Hepatic stellate cell (primary cell): ENCODE measurements at places on chromosomes 12 and 14.

- no peak for DNase-seq
These were observed 40.2 kb downstream of the SCARB1 start for GRCh38 chr12:124823272-124823970.

GRCh38 chr12:113880988-113881962, 84.8 kb downstream of the RBM19 start:
- no peak for DNase-seq

DNA sequence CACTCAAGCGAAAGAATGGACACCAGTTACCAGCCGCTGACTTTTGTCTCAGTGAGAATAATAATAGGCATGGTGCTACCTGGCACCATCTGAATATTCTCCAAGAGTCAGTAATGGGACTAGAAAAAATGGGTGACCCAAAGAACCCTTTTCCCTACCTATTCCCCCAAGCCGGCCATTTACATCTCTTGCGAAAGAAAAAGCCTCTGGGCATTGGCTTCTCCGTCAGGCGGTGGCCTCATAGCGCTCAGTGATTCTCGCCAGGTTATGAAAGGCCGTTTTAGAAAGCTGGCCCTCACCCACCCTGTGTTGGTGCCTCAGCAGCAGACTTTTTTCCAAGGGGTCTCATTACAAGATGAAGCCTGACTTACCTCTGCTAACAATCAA, 523 bp upstream of the SLC6A15 start:
- no peak for DNase-seq

DNA sequence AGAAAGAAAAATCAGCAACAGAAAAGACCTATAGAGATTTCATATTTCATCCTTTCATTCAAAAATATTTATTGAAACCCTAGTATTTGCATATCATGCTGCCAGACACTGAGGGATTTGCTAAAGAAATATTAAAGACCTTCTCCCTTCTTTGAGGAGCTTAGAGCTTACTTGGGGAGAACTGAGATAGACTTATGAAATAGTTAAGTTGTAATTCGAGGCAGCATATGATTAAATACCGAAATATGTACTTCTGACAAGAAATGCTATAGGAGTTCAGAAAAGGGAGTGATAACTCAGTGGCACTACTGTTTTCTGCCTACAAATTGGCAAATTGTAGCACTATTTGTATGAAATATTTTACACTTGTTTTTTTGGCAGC, 59.1 kb downstream of the PLXNC1 start:
- no peak for DNase-seq

DNA sequence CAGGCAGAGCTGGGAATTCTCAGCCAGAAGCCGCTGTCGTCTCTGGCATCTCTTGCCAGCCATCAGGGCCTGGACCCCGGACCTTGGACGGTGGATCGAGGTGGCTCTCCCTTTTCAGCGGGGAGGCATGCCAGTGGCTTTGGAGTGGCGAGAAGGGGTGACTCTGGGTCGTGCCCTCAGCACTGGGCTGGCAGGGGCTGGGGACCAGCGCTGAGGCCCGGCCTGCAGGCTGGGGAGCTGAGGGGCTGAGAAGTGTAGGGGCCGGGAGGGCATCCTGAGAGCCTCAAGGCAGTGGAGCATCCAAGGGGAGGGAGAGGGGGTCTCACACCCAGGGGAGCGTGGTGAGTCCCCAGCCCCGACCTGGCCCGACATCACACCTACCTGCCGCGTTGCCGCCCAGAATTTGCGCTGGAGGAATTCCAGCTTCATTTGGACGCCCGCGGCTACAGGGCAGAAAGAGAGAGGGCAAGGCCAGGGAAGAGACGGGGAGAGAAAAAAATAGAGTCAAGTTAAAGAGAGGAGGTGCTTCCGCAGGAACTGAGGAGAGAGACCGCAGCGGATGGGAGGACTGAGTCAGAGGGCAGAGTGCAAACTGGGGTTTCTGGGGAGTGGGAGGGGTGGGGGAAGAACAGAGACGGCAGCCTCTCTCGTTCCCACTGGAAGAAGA, 9.0 kb upstream of the LRTM2 start:
- DNase-seq = peak; percentile 55

GRCh38 chr12:39239490-39240486, 203.1 kb downstream of the KIF21A start:
- no peak for DNase-seq

GRCh38 chr14:79274641-79275291, 936.5 kb downstream of the DIO2 start:
- DNase-seq = no peak

GRCh38 chr14:29278301-29279263, 512.0 kb downstream of the FOXG1 start:
- DNase-seq = no peak

GRCh38 chr12:110583137-110584059, at the start of gene PPTC7:
Gene PPTC7, minus strand, starts transcription at chr12:110583318. Its CDS starts 287 bp downstream, at chr12:110583031.
- peak; percentile 92 for DNase-seq

DNA sequence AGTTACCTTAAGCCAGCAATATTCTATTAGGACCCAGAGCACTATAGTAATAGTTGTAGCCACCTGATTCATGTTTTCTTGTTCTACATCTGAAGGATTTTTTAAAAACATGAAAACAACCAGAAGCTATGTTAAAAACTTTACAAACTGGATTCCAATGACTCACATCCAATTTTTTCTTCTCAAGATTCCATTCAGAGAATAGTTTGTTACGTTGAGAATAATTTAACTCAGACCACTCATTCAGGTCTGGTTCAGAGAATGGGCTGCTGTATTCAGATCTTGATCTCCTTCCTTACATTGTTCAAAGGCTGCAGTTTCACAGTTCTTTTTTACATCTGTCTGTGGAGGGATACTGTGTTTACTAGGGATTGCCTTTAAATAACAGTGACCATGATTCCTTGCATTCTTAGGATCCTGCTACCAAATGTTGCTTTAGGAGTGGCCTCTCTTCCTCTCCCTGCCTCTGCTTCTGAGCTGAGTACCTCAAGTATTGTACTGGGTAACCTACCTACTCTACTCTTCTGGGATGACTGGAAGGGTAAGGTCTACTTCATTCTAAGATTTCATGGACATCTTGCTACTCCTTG, 448.0 kb upstream of the FBXO33 start:
- DNase-seq = no peak

DNA sequence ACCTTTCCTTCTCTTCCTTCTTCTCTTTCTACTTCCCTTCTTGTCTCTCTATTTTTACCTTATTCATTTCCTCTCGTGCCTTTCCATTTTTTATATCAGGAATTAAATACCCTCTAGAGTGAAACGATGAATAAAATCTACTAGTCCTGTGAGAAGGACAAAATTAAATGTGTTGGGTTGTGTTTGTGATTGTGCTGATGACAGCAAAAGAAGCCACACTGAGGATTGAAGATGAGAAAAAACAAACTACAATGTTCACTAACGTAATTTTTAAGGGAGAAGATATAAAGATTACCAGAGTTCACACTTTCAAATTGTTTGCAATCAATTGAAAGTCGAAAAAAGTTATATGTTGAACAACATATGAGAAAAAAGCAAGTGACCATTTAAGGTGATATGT, 1012.1 kb downstream of the DIO2 start:
- DNase-seq = no peak

GRCh38 chr12:43008953-43009845, 419.7 kb upstream of the PRICKLE1 start:
- DNase-seq = no peak

DNA sequence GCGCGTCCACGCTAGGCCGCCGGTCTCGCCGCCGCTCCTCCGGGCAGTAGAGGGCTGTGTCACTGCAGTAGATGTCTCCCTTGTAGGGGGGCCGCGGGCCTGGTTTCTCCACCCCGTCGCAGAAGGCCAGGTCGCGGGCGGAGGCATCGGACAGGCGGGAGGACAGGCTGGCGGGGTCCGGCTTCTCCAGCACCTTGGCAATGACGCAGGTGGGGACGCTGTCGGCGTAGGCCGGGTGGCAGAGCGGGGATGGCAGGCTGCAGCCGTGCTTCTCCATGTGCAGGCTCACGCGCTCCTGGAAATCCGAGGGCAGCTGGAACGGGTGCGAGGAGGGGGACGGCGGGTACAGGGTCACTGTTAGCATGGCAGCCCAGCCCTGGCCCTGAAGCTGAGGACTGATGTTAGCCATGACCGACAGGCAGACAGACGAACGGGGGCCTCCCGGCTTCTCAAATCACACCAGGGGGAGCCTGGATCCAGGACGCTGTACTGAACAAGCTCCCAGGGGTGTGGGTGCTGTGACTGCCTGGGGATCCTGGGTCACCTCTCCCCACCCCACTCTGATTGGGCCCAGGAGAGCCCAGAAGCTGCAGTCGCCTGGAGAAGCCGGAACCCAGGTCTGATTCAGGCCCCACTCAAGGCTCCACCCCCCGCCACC, 48.1 kb downstream of the BEGAIN start:
- DNase-seq = no peak

DNA sequence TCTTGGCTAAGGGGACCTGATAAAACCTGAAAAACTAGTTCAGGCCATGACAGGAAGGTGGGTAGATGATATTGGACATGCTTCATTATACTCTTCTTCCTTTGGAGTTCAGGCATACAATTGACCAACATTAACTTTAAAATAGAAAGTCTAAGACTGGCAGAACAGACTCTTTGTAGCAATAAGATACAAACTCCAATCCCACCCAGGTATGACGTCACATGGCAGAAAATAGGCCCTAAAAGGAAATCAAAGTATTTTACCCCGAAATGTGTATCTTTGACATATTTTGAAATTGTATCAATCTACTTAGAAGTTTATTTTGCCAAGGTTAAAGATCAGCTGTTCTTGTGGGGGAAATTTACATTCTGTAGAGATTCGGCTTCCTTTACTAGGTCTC, 198.1 kb upstream of the LRIG3 start:
- DNase-seq = no peak

- no peak for DNase-seq
These were observed 90.2 kb upstream of the TMTC2 start for GRCh38 chr12:82596483-82596882.

GRCh38 chr14:103819503-103820307, 27.7 kb downstream of the PPP1R13B start:
- peak; percentile 57 for DNase-seq

DNA sequence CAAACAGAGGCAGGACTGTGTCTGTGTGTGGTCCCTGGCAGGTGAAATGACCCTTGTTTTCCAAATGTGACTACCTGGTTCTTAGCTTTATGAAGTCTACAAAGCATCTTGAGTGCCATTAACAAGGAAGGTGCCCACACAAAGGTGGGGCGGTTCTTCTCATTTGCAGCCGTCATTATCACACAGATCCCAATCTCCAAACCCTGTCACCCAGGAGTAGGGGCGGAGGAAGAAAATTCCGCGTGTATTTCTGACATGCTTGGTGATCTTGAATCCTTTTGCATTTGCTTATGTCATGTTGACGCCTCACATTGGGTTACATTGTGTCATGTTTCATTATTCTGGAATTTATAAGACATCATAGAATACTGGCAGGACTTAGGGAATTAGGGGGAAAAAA, 277.3 kb downstream of the VRK1 start:
- DNase-seq = no peak

- no peak for DNase-seq
These were observed 61.0 kb upstream of the PPFIA2 start for GRCh38 chr12:81819991-81820633.

GRCh38 chr12:55694651-55695050, 13.1 kb downstream of the ITGA7 start:
- no peak for DNase-seq

- no peak for DNase-seq
These were observed 88.1 kb upstream of the NAV3 start for GRCh38 chr12:77742631-77743030.

GRCh38 chr14:96911499-96912149, 114.4 kb downstream of the VRK1 start:
- DNase-seq = no peak

GRCh38 chr12:102454808-102455760, 25.3 kb downstream of the IGF1 start:
- DNase-seq = no peak

GRCh38 chr12:91370086-91370868, 187.7 kb upstream of the DCN start:
- DNase-seq = no peak

GRCh38 chr14:90409209-90409730, 12.4 kb downstream of the CALM1 start:
- DNase-seq = peak; percentile 86

- no peak for DNase-seq
These were observed 14.9 kb upstream of the FKBP11 start for GRCh38 chr12:48940181-48940580.

- peak; percentile 32 for DNase-seq
These were observed 904 bp upstream of the FAM177A1 start for GRCh38 chr14:35044939-35045797.

DNA sequence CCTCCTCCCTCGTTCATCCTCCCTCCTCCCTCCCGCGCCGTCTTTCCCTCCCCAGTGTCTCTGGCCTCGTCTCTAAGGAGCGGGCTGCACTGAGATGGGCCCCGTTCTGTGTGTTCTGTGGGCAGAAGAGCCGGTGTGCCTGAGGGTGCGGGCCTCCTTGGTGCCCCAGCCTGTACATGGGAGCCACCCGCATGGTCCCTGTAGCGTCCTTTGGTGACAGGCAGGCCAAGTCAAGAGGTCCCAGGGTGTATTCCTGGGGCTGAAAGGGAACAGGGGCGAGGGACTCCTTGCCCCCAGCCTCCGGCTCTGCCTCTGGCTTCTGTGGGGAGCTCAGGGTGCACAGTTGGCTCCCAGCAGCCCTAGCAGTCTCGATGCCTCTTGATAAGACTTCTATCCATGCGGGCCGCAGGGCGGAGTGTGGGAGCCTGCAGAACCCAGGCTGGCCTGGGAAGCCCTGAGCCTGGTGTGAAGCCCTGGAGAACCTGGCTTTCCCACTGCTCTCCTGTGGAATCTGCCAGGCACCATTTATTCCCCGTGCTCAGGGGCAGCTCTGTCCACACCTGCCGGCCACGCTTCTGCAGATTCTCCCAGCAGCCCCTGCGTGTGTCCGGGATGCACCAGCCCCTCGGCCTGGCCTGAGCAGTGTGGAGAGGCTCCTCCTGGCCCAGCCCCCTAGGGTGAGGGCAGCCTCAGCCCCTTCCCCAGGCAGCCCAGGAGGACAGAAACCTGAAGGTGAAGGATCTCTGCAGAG, 181.3 kb downstream of the KIF26A start:
- no peak for DNase-seq

DNA sequence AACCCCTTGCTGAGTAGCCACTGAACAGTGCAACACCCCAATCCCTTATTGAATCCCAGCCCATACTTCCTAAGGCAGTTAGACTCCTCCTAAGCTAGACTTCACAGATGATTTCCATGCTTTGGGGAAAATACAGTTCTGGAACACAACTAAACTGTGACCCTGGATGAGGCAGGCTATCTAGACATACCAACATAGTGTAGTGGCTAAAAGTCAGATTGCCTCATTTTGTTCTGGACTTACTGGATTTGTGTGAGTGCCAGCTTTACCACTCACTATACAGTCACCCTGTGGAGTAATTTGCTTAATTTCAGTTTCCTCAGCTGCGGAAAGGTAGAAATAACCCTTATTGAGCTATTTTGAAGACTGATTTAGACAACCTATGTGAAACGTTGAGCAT, 203.1 kb downstream of the ASCL1 start:
- DNase-seq = no peak

DNA sequence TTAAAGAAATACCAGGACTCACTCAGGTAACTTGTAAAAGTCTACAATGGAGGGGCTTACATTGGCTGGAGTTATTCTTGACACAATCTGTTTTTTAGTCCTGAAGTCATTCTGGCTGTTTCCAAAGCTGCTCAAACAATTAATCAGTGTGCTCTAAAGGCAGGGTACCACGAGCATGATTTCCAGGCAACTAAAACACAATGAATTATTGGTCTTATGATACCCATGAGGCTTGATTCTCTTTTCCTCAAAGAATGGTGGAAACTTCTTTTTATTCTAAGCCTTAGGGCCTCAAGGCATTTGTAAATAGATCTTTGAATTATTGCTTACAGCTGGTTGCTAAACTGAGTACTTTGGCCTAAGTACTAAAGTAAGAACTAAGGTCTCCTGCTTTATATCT, 199.8 kb upstream of the PDZRN4 start:
- no peak for DNase-seq
